Stimulated activated CD4-positive, alpha-beta T cell treated with anti-CD3 and anti-CD28 coated beads, Interleukin-2, amount 100 ng/mL, for 4 hours (primary cell): ENCODE measurements at places on chromosomes 12 and 14.

DNA sequence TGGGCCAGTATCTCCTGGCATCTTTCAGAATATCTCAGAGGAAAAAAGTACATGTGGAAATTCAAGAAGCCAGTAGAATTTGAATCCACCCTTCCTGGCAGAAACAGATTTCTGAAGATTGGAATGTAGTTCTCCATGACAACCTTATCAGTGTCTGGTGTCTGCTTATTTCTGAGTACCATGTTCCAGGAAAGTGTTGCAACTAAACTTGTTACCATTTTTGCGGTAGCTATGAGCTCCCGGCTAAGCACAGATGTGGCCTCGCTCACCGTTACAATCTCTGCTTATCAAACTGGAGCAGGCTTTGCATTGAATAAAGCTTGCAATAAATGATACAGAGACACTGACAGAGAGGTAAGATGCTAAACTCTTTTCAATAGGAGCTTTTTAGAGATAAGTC lies 13.0 kb upstream of the ITPR2 start:
- DNase-seq, result no peak

- DNase-seq, result no peak
Measured at GRCh38 chr12:112907415-112908157, 824 bp downstream of the OAS1 start.

DNA sequence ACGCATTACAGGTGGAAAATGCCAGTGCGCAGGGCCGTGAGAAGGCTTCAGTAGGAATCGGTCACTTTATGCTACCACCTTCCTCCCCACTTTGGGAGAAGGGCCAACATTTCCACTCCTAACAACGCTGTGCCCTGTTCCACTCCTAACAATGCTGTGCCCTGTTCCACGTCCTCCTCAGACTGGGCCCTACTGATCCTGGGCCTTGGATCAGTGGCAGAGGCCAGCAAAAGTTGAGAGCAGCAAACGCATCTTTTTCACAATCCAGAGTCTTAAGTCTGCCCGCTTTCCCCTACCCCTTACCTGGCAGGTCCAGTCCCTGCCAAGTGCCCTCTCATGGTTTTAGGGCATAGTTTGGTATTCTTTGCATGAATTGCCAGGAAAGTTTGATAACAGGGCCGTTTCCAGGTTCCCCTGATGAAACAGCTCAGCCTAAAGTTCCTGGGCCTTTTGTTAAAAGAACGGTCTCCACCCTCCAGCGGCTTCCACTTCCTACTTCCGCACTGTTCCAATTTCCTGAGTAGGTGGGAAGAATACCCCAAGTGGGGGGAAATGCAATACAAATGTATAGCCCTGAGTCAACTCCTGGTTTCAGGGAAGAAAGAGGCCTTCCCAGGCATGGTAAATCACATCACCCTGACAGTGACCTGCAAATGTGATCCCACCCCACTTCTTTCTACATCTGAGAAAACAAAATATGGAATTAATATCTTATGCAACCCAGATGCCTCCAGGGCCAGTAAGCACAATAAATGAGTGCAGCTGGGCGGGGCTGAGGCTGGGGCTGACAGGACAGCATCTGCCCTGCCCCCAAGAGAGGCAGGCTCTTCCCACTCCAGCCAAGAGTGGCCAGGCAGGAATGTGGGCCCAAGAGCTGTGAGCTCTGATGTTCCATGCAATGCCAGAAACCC lies 15.0 kb downstream of the KCTD10 start:
- no peak for DNase-seq

DNA sequence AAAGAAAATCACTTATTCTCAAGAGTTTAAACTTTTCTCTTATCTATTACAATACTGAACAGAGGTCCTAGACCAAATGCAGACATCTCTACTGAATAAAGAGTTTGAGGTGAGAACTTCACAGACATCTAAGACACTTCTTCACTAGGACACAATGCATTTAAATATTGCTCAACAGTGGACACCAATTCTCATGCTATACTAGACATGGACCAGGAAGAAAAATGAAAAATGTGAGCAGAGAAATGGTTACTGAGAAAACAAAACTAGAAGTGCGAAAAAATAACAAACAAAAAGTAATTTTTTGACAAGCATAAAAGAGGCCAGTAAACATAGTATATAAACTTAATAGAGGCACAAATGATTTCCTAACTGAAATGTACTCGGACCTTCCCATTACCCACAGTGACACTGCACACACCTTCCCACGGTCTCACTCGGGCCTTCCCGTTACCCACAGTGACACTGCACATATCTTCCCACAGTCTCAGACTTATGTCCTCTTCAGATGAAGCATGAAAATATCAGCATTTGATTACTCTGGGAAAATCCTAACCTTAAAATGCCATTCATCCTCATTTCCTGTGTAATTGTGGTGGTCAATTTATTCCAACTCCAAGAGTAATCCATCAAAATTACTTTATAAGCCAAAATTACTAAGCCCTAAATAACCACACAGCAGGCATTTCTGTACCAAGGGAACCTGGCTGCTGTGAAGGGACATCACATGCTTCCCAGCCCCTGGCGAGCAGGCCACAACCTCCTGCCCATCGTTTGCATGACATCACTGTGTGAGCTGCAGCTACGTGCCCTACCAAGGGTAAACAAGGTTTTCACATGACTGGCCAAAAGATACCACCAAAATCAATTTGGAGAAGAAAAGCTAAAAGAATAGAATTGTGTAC lies 6.4 kb downstream of the SLC15A4 start:
- no peak for DNase-seq

DNA sequence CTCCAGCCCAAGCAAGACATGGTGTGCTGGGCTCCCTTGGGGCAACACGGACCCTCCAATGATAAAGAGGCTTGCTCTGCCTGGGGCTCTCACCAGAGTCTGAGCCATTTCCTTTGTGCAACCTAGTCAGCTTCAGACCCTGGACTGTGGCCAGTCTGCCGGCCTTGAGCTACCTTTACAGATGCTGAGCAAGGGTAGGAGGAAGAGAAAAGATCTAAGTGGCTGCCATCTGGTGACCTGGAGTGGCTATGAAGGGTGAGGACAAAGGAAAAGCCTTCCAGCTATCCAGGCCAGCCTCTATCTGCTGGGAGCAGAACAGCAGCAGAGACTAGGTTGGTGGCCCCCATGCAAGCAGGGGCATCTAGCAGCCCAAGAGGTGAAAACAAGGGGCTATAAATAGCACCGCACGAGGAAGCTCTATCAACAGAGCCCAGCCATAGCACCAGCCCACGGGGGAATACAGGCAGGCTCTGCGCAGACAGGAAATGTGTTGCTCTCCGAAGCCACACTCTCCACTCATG lies 230.1 kb downstream of the FOXN3 start:
- no peak for DNase-seq

- DNase-seq, result no peak
Measured at GRCh38 chr14:84420221-84420620, 1109.7 kb upstream of the FLRT2 start.

GRCh38 chr12:15677228-15677627 lies 112.0 kb downstream of the EPS8 start:
- DNase-seq, result no peak

GRCh38 chr12:69070319-69071090 lies 137.5 kb upstream of the CPM start:
- peak; percentile 49 for DNase-seq

- no peak for DNase-seq
Measured at GRCh38 chr12:129071362-129071761, 218.1 kb downstream of the GLT1D1 start.

DNA sequence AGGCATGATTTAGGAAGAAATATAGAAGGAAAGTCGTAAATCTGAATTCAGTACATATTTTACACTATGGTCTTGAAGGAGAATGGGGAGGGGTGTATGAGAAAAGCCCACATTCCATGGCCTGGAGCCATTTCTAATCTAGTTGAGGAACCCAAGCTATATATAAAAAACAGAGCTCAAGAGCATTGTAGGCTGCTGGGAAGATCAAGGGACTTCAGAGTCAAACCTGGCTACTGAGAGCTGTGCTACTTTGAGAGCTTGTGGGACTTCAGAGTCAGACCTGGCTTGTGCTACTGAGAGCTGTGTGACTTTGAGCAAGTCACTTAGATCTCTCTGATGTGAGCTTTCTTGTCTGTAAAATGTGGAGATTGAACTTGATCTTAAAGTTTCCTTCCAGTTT lies 58.7 kb downstream of the TBK1 start:
- DNase-seq, result no peak

- no peak for DNase-seq
Measured at GRCh38 chr12:58489394-58489793, 430.9 kb downstream of the LRIG3 start.

- no peak for DNase-seq
Measured at GRCh38 chr12:127881371-127882140, 385.4 kb upstream of the TMEM132C start.

GRCh38 chr14:71175491-71175890 lies 268.2 kb downstream of the PCNX1 start:
- no peak for DNase-seq

- DNase-seq, result no peak
Measured at GRCh38 chr14:88605594-88605993, 42.8 kb downstream of the ZC3H14 start.

GRCh38 chr14:68510201-68511128 lies 282.4 kb downstream of the ZFP36L1 start:
- DNase-seq, result no peak

- DNase-seq, result no peak
Measured at GRCh38 chr12:108757856-108758255, 26.5 kb upstream of the CORO1C start.

- DNase-seq, result no peak
Measured at GRCh38 chr14:32324601-32325000, 4.5 kb upstream of the AKAP6 start.
